Natural killer cell treated with Interleukin-12 subunit alpha and Interleukin-12 subunit beta and Interleukin-15 and Interleukin-18, amount 100 ng/mL, for 72 hours (primary cell): ENCODE measurements at places on chromosomes 12 and 14.

- no peak for DNase-seq
Observed at GRCh38 chr14:102318781-102319276, 717 bp upstream of the ZNF839 start.

DNA sequence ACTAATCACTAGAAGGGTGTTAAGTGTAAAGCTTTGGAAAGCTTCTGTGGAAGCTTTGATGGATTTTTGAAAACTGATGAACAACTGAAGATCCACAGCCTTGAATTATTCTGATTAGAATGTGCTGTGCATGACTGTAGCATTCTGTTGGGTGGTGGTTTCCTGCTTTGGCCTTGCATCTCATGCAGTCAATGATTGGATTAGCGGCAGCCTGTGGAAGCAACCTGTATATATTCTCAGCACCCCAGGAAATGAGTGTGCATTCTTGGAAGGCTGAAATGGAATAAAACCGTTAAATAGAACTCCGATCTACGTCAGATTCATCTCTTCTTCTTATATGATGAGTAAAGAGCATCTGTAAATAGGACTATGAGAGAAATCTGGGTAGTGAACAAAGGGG is 120.2 kb downstream of the SLC16A7 start:
- DNase-seq, result no peak

DNA sequence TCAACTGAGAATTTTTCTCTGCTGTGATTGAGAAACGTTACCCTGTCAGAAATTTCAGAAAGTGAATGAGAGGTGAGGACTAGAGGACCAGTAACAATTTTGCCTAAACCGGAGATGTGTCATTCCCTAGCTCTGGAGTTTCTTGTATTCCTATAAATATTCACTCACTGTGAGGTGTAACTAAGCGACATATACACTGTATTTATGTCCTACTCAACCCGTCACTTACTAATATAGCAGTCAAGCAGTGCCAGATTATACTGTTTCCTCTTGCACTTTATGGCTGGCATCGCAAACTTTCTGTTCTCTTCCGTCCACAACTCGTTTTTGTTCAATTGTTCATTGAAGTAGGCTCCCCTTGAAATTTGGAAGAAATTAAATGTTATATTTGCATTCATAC is 192.9 kb downstream of the NOVA1 start:
- no peak for DNase-seq

DNA sequence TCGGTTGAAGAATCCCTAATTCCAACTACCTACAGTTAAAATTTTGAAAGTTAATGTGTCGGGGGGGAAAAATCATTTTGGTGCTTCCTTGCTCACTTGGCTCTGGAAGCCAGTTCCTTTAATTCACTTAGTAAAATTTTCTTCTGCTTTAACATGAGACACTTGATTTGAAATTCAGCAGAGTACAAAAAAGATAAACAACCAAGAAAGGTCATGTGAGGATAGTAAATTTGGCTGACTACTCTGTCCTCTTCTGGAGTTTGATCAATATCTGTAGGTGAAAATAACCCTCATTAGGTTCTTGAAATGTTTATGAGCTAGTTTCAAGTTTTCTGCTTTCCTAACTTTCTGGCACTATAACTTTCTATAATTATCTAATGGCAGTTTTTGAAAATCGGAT is 43.4 kb downstream of the KCNJ8 start:
- no peak for DNase-seq

- no peak for DNase-seq
Observed at GRCh38 chr14:105087963-105088811, 23.0 kb upstream of the GPR132 start.

GRCh38 chr12:20653871-20654270 is 41.3 kb upstream of the SLCO1C1 start:
- no peak for DNase-seq

GRCh38 chr12:62787023-62787422 is 147.9 kb downstream of the PPM1H start:
- no peak for DNase-seq

DNA sequence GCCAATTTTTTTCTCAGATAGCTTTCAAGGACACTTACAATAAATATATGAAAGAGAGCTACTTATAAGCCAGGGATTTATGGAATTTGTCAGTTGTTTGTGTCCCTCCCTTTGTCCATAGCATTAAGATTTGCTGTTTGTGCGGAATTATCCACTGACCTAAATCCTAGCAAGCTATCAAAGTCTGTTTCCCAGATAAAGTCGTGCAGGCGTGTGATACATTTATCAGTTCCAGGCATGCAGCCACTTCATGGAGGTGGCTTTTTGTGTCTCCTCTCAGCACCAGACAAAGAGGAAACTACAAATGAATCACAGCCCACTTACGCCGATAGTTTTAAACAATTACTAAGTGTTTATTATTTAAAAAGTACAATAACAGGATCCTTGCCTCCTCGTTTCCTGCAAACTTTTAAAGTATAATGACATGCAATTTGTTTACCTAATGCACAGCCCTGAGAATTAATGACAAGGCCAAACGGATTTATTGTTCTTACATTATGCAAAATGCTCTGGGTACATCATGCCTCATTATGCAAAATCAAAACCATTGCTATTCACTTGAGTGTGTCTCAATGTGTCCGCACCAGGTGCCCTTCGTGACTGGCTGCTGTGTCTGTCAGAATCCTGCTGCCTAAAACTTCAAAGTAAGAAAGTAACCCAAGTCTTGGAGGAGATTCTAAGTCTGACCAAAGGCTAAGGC is 423.2 kb downstream of the GLT1D1 start:
- no peak for DNase-seq

DNA sequence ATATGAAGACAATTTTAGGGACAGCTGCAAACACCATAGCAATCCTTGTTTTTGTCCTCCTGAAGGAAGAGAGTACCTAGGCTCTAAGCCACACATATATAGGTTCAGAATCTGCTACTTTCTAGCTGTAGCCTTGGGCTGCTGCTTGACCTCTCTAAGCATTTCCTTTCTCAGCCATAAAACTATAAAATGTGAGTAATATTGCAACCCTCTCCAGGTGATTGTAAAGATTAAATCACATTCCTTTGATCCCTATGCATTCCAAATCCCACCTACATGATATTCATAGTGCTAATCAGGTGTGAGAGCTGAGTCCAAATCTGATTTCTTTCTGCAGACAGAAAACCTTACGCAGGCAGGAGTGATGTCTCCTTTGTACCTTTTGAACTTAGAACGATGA is 913.5 kb downstream of the VRK1 start:
- DNase-seq, result no peak

GRCh38 chr14:52711666-52712065 is 4.7 kb downstream of the PSMC6 start:
- no peak for DNase-seq

- no peak for DNase-seq
Observed at GRCh38 chr14:63642656-63643382, 1.1 kb upstream of the WDR89 start.

DNA sequence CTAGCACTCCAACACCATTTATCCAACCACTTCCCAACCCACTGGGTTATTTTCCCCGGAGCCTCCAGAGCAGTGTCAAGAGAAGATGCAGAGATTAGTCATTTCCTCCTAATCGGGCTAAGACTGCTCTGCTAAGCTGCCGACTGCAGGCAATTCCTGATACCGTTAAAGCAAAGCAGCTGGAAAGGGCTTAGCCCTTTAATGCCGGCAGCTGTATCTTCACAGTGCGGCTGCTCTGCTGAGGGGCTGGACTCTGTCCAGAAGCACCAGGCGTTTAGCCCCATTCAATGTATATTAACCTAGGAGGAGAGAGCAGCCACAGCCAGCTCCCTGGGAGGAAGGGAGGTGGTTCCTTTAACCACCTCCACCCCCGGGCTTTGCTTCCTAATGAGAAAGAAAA is 11.1 kb downstream of the AQP6 start:
- DNase-seq, result no peak

DNA sequence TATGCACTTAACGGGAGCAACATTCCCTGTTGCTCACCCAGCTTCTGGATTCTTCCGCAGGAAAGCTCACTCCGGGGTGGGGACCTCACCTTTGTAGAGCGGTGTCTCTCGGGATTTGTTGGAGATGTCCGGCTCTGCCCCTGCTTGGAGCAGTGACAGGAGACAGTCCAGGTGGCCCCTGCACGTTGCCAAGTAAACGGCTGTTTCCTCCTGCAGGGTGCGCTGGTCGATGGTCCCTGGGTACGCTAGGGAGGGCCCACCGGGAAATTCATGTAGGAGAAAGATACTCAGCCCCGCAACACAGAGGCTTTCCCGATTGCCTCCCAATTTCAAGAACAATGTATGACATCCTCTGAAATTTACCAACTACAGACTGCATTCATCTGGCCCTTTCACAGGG is 23.1 kb downstream of the ASB2 start:
- DNase-seq, result no peak

DNA sequence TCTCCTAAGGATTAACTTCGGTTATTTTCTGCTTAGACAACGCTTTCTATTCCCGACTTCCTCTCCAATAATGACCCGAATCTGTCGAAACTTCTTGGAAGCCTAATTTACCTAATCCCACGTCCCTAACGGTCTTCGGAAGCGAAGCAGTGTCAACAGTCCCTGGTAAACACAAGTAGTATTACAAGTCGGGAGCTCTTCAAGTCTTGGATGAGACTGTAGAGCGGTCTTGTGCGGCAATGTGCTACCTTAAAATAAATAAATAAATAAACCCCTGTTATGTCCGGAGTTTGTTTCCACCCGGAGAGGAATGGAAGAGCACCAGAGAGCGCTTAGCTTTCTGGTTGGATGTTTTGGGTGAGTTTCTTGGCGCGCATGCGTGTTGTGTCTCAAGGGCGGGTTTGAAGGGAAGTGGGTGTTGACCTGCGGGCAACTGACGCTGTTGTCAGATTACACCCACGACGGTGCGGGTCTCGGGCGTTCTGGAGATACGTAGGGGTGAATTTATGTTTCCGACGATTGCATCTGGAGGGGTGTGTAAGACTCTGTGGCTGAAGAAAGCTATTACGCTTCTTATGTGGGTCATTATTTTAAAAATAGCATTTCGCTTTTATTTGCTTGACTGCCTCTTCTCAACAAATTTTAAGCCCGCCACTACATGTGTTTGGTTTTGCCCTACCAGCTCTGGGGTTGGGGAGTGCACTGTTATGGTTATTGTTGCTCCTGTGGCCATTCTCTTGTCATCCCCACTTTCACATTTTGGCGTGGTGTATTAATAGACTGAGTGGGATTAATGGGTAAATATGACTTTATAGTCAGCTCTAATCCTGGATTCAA is at the start of the genes KIAA0586 and TIMM9:
Gene KIAA0586 (plus strand): TSS at position 439 of the 837 bp plus-strand sequence. CDS start 546 bp downstream, outside the sequence.
Gene TIMM9 (minus strand): TSS at position 251 of the 837 bp plus-strand sequence. CDS start 15,586 bp downstream, outside the sequence.
- DNase-seq, result peak; percentile 96

DNA sequence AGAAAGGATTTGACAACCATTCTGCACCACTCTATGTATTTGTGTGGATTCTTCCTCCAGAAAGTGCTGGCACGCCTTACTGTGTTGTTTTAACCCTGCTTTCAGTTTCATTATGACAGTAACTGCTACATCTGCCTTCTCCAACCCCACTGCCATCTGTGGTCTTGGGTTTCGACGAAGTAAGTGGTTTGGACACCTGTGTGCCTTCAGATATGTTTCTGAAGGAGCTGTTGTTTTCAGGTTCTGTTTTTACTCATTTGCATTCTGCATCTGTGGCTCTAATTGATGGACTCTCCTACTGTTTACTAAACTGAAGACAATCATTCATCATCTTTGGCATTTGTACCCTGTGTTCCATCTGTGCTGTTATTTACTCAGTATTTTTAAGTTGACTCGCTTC is 4.1 kb downstream of the TSHR start:
- peak; percentile 71 for DNase-seq

GRCh38 chr12:106160915-106161314 is 22.2 kb upstream of the NUAK1 start:
- no peak for DNase-seq

GRCh38 chr12:106766393-106766826 is 8.1 kb upstream of the RIC8B start:
- no peak for DNase-seq

DNA sequence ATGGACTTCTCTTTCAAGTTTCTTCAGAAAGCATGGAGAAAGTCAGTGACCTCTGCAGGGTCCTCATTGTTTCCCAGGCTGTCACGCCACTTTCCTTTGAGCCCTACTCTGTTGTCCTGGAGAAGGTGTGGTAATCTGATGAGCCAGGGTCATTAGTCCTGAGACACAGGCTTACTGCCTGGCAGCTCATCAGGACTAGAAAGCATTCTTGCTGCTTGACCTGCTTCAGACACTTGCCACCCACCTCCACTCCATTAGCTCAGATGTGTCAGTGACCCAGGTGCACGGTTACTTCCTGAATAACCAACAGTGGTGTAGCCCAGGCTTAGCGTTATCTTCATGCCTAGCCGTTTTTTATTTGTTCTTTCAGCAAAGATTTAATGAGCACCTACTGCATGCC is 93.9 kb downstream of the FGD4 start:
- DNase-seq, result no peak

GRCh38 chr14:41235466-41235865 is 371.2 kb upstream of the LRFN5 start:
- no peak for DNase-seq
